Activated CD8-positive, alpha-beta memory T cell treated with anti-CD3 and anti-CD28 coated beads for 1 hour (primary cell): ENCODE measurements at places on chromosomes 16 and 17.

DNA sequence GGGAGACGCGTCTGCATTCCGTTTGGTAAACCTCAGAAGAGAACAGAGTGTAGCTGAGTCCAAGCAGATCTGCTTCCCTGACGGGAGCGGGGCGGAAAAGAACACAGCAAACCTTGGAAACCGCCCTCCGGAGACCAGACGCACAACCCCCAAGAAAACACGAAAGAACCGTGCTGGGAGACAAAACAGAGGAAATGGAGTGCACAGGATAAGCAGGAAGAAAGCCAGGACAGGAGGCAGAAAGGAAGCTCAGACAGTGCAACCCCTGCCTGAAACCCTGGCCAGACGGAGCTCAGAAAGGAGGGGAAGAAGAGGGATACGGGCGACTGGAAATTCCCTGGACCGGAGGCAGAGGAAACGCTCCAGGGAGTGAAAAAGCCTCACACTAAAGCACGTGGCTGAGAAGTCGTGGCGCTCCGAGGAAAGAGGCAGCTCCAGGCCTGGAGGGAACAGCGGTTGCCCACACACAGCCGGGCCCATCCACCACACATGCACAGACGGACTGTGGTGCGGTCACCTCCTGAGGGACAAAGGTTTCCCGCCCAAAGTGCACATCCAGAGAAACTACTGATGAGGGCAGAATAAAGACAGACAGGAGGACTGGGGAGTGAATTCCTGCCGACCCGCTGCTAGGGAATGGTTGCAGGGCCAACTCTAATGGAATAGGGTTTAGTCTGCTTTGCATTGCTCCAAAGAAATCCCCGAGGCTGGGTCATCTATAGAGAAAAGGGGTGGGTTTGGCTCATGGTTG lies 10.2 kb downstream of the DPEP1 start:
- DNase-seq = no peak

- no peak for DNase-seq
Observed at GRCh38 chr17:31841850-31842194, 17.2 kb downstream of the COPRS start.

GRCh38 chr17:75693500-75694481 lies 26.7 kb downstream of the SAP30BP start:
- DNase-seq = no peak

DNA sequence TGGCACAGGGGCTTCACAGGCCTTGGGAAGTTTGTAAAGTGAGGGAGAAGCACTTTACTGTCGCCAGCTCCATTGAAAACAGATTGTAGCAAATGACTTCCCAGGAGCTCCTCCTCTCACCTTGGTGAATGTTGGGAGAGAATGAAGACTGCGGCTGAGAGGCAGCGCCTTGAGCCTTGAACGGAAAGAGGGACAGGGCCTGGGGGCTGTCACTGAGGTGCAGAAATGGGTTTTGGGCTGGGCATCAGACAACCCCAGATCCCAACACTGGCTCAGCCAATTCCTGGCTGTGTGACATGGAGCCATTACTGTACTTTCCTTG lies 603 bp upstream of the MRTFB start:
- DNase-seq = no peak

DNA sequence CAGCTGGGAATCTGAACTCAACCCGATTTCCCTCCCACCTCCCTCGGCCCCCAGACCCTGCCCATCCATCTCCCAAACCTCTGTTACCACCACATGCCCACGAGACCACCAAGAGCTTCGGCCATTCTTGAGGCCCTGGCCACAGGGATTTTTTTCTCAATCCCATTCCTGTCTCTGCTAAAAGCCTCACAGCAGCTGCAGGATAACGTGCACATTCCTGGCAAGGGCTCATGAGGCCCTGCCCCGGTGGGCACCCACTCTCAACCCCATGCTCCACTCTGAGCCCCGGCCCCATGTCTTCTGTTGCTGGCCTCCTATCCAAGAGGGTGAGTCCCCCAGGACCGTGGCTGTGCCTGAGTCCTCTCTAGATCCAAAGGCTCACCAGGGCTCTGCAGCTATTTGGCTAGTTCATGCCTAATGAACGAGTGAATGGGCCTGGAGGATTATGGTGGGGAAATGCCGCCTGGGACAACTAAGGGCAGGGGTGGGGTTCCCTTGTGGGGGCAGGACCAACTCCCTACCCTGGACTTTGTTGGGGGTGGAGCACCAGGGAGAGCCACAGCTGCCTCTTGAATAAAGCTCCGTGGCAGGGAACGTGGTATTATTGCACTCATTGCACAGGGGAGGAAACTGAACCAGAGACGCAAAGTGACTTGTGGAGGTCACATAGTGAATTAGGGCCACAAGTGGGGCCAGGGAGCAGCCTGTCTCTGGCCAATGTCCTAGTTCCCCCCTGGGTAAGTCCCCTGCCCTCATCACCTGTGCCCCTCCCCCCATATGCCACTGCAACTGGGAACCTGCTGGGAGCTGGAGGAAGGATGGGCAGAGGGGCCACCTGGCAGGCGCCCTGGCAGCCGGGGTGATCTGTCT lies 113.8 kb upstream of the SMURF2 start:
- DNase-seq = no peak

GRCh38 chr17:30238387-30239088 lies 3.0 kb upstream of the SLC6A4 start:
- no peak for DNase-seq

DNA sequence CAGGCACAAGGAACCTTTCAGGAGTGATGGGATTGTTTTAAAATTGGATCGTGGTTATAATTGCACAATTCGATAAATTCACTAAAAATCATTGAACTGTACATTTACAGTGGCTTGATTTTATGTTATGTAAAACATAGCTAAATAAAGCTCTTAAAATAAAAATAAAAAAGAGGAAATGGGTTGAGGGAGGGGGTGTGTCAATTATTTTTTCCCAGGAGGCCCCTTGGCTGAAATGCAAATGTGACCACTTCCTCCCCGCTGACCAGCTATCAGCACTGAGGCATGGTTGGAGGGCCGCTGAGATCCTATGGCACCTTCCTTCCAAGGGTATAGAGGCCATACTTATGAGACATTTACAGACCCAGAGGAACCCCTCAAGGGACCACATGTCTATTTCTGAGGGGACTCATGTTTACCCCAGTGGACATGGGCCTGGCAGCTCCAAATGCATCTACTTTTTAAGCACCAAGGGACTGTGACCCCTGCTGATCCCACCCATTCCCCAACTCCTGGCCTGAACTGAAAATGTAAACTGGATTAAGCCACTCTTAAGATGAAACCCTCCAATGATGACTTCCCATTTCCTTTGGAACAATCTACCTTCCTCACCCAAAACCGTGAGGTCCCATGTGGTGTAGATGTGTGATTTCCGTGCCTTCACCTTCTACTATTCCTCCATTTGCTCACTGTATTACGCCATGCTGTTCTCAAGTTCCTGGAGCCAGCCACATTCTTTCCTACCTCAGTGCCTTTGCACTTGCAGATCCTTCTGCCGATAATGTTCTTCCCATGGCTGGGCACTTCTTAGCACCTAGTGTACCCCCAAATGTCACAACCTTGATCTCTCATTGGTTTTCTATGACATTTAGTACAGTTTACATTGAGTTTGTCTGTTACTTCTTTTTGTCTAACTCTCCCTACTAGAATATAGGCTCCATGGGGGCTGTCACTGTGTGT lies 2.8 kb upstream of the IL21R start:
- DNase-seq = no peak
